ENCODE measurements at places on chromosomes 5 and 9.

DNA sequence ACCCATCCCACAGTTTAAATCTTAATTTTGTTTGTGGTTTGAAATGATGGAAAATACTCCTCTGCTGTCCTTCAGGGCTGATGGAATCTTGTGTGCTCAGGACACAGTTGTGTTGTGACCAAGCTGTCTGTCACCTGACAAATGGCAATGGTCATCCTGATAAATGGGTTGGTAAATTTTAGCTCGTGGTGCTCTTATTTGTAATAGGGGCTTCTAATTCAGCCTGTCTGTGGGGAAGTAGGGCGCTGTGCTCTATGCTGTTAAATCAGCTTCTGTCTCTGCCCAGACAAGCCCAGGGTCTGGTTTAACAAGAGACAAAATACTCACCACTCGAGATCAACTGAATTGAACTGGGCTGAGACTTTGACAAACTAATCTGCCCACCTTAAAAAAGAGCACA lies 4.5 kb downstream of the LRRTM2 start:
- no peak for DNase-seq

DNA sequence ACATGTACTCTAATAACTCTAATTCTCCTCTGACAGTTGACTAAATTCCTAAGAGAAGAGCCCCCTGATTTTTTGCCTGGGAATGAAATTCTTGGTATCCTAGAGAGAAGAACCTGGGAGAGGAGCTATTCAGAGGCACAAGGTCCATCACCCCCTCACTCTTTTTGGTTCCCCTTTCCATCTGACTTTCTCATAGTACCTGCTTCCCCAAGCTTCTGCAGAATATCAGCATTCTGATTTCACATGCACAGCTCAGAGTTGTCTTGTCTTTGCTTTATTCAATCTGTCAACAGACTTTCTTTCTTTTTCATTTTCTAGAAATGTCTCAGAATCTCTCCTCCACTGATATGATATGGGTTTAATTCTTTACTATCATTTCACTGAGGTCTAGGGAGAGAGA lies 141.5 kb upstream of the FBXL17 start:
- no peak for DNase-seq

- DNase-seq = no peak
These were observed 7.8 kb upstream of the SMIM32 start for GRCh38 chr5:136200761-136201160.

- peak; percentile 8 for DNase-seq
These were observed 1042.3 kb downstream of the CDH12 start for GRCh38 chr5:21810737-21811316.

GRCh38 chr9:121622387-121623203 lies 28.8 kb upstream of the DAB2IP start:
- no peak for DNase-seq

GRCh38 chr5:82476155-82476554 lies 198.0 kb upstream of the RPS23 start:
- no peak for DNase-seq

- DNase-seq = no peak
These were observed 455.1 kb upstream of the TLE4 start for GRCh38 chr9:79116709-79117108.

GRCh38 chr5:40365342-40366330 lies 314.1 kb upstream of the PTGER4 start:
- no peak for DNase-seq

DNA sequence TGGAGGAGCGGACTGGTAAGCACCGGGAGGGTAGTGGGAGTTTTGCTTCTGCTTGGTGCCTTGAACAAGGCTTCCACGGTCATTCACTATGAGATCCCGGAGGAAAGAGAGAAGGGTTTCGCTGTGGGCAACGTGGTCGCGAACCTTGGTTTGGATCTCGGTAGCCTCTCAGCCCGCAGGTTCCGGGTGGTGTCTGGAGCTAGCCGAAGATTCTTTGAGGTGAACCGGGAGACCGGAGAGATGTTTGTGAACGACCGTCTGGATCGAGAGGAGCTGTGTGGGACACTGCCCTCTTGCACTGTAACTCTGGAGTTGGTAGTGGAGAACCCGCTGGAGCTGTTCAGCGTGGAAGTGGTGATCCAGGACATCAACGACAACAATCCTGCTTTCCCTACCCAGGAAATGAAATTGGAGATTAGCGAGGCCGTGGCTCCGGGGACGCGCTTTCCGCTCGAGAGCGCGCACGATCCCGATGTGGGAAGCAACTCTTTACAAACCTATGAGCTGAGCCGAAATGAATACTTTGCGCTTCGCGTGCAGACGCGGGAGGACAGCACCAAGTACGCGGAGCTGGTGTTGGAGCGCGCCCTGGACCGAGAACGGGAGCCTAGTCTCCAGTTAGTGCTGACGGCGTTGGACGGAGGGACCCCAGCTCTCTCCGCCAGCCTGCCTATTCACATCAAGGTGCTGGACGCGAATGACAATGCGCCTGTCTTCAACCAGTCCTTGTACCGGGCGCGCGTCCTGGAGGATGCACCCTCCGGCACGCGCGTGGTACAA lies 556 bp downstream of the PCDHGC3 start:
- no peak for DNase-seq

GRCh38 chr9:78932849-78933627 lies 636.1 kb downstream of the PSAT1 start:
- DNase-seq = no peak

Measured in NCI-H1092 treated with DMSO at 0.1 percent for 48 hours (cell line).